ENCODE measurements at places on chromosomes 7 and 10.
A peak's percentile ranks its signal among the peaks of the same experiment; 100 is the strongest.

DNA sequence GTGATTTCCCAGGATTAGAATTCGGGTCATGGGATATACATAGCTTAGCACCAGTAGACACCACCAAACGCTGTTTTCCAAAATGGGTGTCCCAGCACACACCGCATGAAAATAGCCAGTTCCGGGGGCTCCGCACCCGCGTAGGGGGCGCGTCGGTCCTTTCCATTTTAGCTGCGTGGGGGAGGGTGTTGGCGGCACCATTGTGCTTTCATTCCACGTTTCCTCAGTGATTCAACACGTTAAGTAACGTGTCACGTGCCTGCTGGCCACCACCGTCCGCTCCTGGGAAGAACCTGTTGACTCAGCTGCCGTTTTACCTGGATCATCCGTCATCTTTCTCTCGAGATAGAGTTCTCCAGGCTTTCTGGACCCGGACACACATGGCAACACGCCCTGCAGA lies 25.6 kb upstream of the ADGRA1 start:
- DNase-seq = no peak

- no peak for DNase-seq
Observed at GRCh38 chr10:6950133-6950532, 370.1 kb upstream of the PRKCQ start.

DNA sequence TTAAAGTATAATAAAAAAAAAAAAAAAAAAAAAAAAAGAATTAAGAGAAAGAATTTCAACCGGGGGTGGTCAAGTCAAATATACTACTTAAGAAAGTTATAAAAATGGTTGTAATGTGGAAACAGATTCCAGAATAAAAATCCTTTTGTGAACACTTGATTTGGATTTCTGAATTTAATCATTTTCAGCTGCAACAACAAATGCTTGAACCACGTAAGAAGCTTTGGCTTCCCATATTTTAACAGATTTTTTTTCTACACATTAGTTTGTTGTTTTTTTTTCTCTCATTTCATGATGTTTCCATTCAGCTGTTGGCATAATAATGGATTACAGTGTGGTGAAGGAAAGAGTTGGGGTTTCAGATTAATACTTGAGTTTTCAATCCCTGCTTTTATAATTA lies 137.3 kb upstream of the AGR3 start:
- no peak for DNase-seq

GRCh38 chr7:19575909-19576557 lies 132.8 kb downstream of the POLR1F start:
- DNase-seq = no peak

DNA sequence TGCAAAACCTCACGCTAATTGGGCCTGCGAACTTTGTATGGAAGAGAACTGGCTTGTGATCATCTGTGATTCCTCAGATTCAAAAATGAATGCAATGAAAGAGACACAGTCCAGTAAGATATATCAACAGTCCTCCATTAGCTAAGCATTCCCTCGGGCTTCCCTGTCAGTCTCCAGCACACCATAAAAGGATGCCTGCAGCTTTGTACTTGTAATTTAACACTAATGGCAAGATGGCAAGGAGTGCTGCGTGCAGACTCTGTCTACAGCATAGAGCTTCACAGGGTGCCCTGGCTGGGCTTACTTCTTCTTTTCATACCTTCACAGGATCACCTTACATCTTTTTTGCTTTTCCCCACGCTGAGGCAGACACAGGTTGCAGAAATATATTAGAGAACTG lies 200.0 kb downstream of the GFRA1 start:
- no peak for DNase-seq

GRCh38 chr10:3427347-3427746 lies 254.8 kb upstream of the PITRM1 start:
- DNase-seq = no peak

GRCh38 chr10:36026656-36027390 lies 384.7 kb upstream of the FZD8 start:
- DNase-seq = no peak

DNA sequence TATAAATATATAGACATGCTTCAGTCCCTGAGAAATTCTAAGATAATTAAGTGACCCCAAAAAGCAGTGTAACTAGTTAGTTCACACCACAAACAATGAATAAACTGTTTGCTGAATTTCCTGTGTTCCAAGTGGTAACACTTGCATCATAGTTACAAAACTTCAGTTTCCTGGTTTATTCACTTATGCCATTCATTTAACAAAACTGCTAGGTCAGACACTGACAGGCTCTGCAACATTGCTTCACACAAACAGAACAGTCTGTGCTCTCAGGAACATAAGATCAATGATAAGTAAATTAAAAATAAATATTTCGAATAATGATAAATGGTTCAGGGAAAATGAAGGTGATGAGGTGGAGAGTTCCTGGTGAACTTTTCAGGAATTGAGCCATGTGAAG lies 133.3 kb upstream of the NAMPT start:
- no peak for DNase-seq

- peak; percentile 49 for DNase-seq
Observed at GRCh38 chr10:84352251-84352842, 24.0 kb downstream of the CCSER2 start.
